SJSA1 (cell line): ENCODE measurements at places on chromosomes 5 and 9.

GRCh38 chr9:124697326-124698200 is 73.5 kb downstream of the NR6A1 start:
- DNase-seq: no peak

- DNase-seq: no peak
These were observed 1505.3 kb upstream of the WWC1 start for GRCh38 chr5:166786178-166786577.

DNA sequence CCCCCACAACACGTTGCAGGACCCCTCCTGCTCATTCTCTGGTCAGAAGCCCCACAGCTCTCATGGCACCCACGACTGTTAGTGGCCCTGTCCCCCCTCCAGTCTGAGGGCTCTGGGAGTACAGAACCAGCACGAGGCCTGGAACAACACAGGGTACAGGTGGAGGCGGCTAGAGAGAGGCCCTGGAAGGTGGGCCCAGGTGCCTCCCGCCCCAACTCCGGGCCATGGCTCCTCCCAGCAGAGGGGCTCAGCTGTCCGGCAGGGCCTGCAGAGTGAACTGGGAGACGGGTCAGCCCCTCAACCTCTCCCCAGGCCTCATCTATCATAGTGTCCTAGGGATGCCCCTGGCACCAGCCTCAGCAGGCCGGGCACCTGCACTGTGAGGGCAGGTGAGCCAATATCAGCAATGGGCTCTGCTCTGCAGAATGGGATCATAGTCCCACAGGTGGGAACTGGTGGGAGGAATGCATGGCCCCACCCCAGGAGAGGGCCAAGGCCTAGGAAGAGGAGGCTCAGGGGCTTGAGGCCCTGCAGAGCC is 58.6 kb downstream of the BARX1 start:
- no peak for DNase-seq

DNA sequence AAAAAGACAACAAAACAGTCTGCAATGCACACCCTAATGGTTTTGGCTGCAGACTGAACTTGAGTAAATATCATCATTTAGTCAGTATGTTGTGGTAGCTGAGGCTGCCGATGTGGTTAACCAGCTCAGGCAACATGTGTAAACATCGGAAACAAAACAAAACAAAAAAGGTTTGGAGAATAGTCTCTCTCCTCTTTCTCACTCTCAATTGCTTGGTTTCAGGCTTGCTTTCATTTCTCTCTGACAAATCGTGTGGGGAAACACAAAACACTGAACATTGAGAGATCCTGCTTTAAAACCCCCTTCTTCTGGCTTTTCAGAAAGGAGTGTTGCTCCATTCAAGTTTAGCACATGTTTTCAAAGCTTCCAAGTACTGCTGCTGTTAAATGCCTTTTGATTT is 453.3 kb downstream of the BNC2 start:
- DNase-seq: peak; percentile 79

GRCh38 chr9:127569886-127570401 is 42.1 kb upstream of the STXBP1 start:
- DNase-seq: no peak

DNA sequence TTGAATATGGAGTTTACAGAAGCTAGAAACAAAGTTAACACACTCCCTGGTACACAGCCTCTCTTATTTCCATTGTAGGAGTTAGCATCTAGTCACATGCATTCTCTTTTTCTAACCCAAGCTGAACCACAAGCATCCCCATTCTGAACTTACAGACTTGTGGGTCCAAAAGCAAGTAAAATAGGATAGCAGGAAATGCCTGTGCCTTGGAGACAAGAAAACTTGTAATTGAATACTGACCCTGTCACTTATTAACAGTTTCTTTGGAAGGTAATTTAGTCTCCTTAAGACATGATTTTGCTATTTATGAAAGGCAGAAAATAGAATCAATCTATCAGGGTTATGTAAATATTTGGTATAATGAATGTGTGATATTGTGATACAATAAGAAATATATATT is 353.6 kb downstream of the TLE4 start:
- DNase-seq: no peak

- no peak for DNase-seq
These were observed 9.5 kb downstream of the CYFIP2 start for GRCh38 chr5:157275403-157275802.

- no peak for DNase-seq
These were observed 4.5 kb upstream of the TLE1 start for GRCh38 chr9:81693671-81694378.

- DNase-seq: no peak
These were observed 247.5 kb downstream of the CD180 start for GRCh38 chr5:66949066-66949465.

- no peak for DNase-seq
These were observed 56.2 kb downstream of the PTCD2 start for GRCh38 chr5:72376381-72376780.

DNA sequence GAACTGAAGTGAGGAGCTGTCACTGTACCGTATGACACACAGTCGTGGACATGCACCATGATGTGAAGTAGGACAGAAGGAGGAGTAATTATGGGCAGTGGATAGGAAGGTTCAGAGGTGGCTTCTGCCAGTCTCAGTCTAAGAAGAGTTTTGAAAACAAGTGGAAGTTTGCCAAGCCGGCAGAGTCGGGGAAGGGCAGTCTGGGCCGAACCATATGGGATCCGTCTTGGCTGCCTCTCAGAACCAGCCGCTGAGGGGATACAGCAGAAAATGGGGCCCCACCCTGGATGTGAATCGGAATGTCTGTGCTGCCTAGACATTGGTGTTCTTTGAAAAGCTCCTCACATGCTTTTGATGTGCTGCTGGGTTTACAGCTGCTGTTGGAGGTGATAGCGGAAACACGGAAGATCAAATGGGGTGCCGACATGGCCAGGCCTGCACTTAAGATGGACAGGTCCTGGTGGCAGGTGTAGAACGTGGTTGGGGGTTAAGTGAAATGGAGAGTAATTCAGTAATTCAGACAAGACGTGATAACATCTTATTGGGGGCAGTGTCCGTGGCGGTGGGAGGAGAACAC is 11.2 kb downstream of the SNX18 start:
- DNase-seq: no peak
